ENCODE measurements at places on chromosomes 4 and X. TPM values are rescaled to one million over a fixed set of nuclear protein-coding genes. Genes with fewer than 3 reads are reported as not detected.

Gene MFSD8
- total RNA-seq: 65.6 TPM

Gene TCEAL6
- 9.4 TPM for total RNA-seq

Gene JAKMIP1
- 28.9 TPM for total RNA-seq

Gene ITIH6
- not detected for total RNA-seq

Gene SH3TC1
- total RNA-seq: 1.6 TPM

Gene CSAG3
- total RNA-seq: not detected

Gene CCSER1
- 165 TPM for total RNA-seq

Gene MAGEB10
- total RNA-seq: not detected

Gene SEPTIN6
- 69.3 TPM for total RNA-seq

Gene DRD5
- total RNA-seq: 2.0 TPM

Gene SOD3
- total RNA-seq: not detected

Gene PARM1
- 7.3 TPM for total RNA-seq

Gene PRKG2
- total RNA-seq: 13.0 TPM

Gene DUX4
- not detected for total RNA-seq

Gene NKX6-1
- total RNA-seq: 0.41 TPM

Gene TRIM60
- not detected for total RNA-seq

Gene LSM6
- 39.1 TPM for total RNA-seq

Gene P2RY4
- not detected for total RNA-seq
